Stimulated activated naive CD4-positive, alpha-beta T cell treated with Interleukin-2 at 50 U/mL for 16 hours (primary cell): ENCODE measurements at places on chromosomes 2 and 18.

- DNase-seq: no peak
These were observed 179.7 kb downstream of the MREG start for GRCh38 chr2:215833531-215834162.

DNA sequence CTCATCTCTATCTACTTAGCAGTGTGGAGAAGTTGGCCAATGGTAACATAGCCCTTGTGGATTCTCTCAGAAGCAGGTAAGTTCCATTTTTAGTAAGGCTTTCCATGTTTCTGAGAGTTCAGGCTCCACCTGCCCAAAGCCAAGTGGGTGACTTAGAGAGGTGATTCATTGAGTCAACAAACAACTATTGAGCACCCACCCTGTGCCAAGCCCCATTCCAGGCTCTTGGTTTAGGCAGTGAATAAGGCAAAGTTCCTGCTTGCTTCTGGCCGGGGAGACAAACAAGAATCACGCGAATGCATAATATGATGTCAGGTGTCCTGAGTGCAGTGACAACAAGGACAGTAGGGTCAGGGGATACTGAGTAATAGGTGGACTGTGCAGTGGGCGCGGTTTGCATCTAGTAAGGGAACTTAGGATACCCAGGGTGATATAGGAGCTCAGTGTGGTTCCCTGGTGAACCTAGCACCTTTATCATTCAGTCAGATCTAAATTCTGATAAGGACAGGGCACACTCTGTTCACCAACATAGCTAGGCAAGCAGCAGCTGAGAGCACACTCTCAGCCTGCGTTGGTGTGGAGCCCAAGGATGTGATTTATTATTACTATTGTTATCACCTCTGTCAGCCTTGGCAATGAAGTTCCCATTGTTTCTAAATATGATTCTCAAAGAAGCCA, 31.7 kb upstream of the KCTD1 start:
- no peak for DNase-seq

DNA sequence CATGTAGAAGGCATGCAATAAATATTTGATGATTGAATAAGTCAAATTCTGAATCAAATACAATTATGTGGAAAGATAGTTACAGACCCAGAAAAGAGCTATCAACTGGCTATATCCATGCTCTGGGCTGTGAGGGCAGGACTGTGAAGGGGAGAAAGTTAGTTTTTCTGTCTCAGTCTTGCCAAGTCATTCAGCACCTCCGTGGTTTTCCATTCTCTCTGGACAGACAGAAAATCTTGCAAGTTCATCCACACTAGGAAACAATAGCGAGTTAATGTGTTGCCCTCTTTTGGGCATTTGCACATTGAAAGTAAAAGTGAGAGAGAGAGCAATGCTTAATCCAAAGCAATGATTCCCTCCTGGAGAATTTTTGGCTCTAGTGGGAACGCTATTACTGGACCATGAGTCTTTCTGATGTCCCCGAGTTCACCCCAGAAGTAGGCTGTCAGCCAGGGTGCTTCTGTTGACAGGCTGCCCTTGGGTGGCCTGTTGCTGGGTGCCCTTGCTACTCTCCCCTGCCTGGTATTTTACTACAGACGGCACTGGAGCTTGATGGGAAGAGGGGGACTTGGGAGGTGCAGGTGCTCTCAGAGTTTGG, 238.3 kb downstream of the LOXHD1 start:
- no peak for DNase-seq

DNA sequence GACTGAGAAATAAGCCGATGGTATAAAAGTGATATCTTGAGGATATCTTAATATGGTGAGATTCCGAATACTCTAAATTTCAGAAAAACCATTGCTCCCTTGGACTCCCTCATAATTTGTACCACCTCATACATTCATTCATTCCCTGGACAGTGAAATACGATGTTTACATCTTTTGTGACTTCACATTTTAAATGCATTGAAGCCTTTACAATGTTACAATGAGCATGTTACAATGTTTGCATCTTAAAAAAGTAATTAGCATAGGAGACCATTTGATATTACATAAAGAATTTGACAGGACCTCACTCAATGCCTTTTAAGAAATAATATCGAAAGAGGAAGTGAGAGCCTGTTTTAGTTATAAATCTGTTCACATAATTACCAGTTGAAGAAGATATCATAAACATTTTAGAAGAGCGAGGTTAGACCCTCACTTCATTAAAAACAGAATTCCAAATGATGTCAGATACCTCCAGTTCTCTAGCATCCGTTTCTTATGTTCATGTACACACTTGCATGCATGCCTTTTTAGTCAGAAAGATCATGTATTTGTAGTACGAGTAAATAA, 372.0 kb downstream of the ARHGAP15 start:
- no peak for DNase-seq

GRCh38 chr2:109374548-109375130, 239.1 kb downstream of the SEPTIN10 start:
- no peak for DNase-seq

DNA sequence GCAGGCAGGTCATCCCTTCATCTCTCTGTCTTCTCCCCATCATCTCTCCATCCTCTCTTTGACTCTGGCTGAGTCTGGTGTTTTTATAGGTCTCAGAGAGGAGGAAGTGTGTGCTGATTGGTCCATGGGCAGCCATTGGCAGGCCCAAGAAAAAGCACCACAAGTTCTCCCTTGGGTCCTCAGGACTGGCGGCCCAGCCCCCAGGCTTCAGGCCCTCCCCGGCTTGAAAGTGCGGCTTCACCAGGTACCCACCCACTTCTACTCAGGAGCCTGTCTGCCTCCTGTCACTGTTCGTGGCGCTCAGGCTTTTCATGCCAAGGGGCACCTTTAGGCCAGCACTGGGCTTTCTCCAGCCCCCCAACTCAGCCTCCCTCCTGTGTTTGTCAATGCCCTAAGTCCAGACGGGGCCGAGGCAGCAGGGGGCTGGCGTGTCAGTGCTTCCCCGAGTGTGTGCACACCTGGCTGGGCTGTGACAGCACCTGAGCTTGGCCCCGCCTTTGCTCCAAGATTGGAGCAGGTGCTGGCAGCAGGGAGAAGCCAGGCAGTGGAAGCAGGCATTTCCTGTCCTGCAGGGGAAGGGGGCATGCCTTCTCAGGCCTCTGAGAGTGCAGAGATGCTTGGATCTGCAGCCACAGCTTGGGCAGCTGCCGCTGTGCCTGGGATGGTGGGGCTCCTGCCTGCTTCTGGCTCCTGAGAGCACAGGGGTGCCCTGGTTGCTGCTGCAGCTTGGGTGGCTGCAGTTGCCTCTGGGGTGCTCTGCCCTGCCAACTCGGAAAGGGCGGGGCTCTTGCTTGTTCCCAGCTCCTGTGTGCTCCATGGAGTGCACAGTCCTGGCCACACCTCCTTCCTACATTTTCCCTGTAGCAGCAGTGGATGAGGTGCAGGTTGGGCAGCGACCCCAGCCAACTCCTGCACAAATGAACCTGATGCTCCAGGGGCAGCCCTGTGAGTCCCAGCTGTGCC, 34.1 kb downstream of the FBXO48 start:
- no peak for DNase-seq

DNA sequence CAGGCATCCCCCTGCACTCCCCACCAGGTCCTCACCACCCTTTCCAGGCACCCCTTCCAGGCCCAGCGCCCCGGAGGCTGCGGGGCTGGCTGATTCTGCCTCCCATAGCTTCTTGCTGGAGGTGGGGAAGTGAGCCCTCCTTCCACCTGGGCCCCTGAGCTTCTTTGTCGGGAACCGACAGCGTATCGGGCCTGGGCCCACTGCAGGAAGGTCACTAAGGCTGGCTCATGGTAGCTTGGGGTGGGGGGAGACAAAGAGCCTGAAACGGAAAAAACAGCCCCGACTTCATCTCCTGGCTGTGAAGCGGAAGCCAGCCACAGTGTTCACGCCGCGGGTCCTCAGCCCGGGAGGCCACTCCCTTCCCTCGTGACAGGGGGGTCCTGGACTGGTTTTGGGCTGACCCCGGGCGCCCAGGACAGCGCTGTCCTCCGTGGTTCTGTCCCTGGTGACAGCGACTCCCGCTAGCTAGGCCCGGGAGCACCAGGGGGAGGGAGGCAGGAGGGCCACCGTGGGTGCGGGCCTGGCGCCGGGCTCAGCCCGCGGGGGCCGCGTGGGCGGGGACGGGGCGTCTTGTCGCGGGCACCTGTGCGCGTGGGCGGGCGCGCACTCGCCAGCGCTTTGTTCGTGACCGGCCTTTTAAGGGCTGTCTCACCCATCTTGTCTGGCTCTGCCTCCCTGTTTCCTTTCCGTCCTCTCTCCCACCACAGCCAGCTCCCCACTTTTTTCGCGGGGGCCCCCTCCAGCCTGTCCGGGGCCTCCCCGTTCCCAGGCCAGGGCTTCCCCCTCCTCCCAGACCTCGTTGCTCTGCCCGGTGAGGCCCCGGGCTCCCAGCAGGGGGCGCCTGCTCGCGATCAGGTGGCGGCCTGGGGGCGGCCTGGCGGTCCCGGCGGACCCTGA, 64.9 kb downstream of the DNMT3A start:
- peak; percentile 75 for DNase-seq
